ENCODE measurements at places on chromosomes 12 and 14. TPM values are rescaled to one million over a fixed set of nuclear protein-coding genes. Genes with fewer than 3 reads are reported as not detected.

DNA sequence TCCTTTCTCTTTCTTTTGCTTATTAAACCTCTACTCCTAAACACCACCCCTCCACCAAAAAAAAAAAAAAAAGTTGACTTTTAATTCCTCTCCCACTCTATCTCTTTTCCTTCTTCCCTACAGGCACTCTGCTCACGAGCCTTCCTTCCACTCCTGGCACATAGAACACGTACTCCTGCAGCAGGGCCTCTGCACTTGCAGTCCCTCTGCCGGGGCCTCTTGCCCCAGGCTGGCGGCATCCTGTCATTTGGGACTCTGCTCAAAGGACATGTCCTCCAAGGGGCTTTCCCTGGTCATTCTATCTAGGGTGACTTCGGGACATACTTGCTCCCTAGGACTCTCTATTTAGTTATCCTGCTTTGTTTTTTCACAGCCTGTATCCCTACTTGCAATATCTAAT, 7.7 kb downstream of the FOS start:
- no peak for DNase-seq

- no peak for DNase-seq
These were observed 47.1 kb upstream of the ATXN7L3B start for GRCh38 chr12:74490390-74491064.

- no peak for DNase-seq
These were observed 312.4 kb upstream of the PRKD1 start for GRCh38 chr14:30240018-30240417.

DNA sequence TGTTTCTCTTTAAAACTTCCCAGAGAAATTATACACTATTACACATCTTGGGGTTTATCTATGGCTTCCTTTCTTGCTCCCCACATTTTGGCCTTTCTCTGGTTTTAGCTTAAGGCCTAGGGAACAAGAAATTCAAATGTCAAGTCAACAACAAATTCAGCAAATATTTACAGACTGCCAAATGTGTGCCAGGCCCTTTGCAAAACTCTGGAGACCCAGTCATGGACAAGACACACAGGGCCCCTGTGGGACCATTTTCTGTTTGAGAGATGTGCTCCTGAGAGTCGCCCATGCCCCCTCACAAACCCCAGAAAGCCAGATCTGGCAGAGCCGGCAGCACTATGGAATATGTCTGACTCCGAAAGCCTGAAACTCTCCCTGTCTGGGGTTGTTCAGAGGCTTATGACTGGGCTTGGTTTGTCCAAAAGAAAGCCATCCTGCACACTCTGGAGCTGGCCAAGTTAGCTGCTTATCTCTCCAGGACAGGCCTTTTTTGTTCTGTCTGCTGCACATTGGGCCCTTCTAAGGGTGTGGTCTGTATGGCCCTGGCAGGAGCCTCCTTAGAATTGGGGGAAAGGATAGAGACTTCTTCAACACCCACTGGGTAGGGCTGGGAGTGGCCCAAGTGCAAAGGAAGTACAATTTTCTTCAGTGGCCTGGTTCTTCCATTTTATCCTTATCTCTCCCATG, 1.1 kb upstream of the KRT3 start:
- DNase-seq, result no peak

GRCh38 chr14:76237349-76237990, 85.7 kb downstream of the GPATCH2L start:
- DNase-seq, result no peak

GRCh38 chr12:63420206-63420644, 248.1 kb downstream of the DPY19L2 start:
- DNase-seq, result no peak

- no peak for DNase-seq
These were observed 414.8 kb upstream of the LMO3 start for GRCh38 chr12:17020765-17021164.

- DNase-seq, result peak; percentile 67
These were observed 787 bp downstream of the KCNH3 start for GRCh38 chr12:49539406-49540228.

GRCh38 chr14:51682411-51682810, 30.7 kb downstream of the FRMD6 start:
- no peak for DNase-seq

DNA sequence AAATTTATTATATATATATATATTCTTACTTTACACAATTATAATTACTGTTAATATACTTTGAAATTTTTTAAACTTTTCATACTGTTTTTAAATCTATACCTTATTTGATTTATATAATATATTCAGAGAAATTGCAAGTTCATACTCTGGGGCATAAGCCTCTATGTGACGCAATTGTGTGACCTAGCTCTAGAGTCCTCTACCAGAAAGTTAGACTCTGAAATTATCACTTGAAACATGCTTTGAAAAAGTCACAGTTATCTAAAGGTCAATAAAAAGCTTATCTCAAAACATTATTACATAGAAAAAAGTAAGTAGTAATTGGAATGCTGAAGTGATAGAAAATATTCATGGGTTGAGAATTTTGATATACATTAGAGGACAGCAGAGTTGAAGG, 93.8 kb downstream of the LIN7A start:
- no peak for DNase-seq

DNA sequence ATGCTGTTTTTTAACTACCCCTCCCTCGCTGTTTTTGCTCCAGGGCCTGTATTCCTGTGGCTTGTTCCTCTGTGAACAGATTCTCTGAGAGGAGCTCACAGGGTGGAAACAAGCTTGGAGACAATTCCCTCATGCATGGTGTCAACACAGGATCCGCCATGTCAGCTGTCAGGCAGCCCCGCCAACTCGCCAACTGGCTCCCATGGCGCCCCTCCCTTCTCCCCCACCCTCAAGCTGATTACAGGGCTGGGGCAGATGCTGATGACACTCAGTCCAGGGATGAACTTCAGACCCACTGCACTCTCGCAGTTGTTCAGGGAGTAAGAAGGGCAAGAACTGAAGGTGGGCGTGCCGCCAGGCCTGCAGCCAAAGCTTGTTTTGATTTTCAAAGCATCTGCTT, 229.9 kb downstream of the NTF3 start:
- DNase-seq, result no peak

GRCh38 chr12:2638273-2639019, 156.3 kb upstream of the FKBP4 start:
- no peak for DNase-seq

- no peak for DNase-seq
These were observed 153.7 kb upstream of the IGF1 start for GRCh38 chr12:102633981-102634605.

DNA sequence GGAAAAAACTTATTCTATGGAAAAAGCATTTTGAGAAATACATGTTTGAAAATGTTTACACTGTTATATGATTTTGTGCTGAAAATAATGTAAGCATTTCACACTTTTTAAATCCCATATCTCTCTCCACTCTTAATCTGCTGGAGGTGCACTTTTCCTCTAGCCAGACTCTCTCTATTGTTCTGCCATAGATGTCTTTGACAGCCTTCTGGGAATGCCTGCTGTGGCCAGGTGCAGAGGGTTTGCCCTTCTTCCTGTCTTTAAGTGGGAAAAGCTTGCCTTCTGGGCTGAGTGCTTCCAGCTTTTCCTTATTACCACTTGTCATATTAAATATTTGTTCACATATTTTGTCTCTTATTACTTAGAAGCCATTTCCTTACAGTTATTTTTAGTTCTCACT, 60.1 kb upstream of the PPM1H start:
- DNase-seq, result no peak

DNA sequence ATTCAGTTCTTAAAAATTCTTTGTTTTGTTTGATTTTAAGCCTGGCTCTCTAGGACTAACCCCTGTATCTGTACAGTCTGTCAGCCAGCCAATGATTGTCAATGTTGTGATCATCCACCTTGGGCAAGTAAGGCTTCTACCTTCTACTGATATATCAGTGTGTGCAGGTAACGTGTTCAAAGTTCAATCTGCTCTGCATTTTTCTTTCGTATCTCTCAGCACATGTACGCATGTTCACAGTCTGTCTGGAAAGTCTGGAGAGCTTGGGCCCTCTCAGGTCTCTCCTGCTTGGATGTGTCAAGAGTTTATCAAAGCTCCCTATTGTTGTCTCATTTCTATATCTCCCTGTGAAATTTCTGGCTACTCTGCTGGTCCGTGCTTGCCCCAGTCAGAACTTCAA, 138.6 kb upstream of the VRK1 start:
- no peak for DNase-seq

DNA sequence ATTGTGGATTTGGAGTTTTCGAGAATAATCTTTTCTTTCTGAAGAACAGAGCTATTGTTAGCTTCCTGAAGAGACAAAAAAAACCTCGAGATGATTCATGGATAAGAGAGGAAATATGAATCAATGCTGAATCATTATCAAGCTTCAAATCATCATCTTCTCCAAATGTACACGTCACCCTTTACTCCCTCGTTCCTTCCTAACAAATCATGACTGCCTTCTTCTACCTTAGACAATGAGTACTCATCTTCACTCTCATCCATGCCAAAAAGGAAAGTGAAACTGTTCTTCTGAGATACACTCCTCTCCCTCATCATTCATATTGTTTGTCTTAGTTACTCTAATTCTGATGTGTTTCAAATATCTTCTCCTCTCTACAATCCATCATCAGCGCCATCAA, 1115.8 kb upstream of the ATXN7L3B start:
- no peak for DNase-seq

DNA sequence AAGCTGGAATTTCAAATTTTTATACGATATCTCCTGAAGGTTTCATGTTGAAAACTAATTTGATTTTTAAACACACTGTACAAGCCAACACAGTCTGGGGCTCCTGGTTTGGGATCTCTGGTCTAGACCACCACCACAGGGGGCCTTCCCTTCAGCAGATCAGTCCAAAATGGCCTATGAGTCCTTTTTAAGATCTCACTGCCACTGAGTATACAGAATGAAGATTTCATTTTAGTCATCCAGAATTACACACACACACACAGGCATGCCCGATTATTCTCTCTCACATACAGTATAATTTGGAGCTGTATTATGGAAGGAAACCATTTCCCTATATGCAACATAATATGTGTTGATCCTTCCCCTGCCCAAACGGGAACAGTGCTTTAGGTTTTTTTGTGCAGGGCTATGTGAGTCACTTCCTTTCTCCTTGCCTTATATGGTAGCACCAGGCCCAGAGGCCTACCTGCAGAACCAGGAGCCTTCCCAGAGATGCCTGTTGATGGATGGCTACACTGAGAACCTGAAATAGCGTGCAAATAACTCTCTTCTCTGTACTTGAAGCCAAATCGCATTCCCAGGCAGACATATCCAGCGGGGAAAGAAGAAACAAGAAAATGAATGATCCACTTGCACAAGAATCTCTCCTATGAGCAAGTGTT, 28.1 kb upstream of the WNK1 start:
- no peak for DNase-seq

Gene B3GNT4
- total RNA-seq, result not detected

Gene GDF3
- total RNA-seq, result not detected

Gene CSRP2
- 55.8 TPM for total RNA-seq

Gene LRRC43
- total RNA-seq, result 0.70 TPM

Gene TMEM30B
- total RNA-seq, result 0.30 TPM

Gene SLC5A8
- not detected for total RNA-seq

Gene AQP6
- total RNA-seq, result not detected

Gene RFLNA
- total RNA-seq, result 0.19 TPM

Gene DDX24
- total RNA-seq, result 187 TPM

Gene RHEBL1
- total RNA-seq, result 0.41 TPM

Gene CHGA
- not detected for total RNA-seq

Gene EGLN3
- total RNA-seq, result 136 TPM
